ENCODE measurements at places on chromosomes 11 and 22. TPM values are rescaled to one million over a fixed set of nuclear protein-coding genes. Genes with fewer than 3 reads are reported as not detected.

Gene CRYBA4
- total RNA-seq: 0.38 TPM

Gene SLC15A3
- total RNA-seq: 0.96 TPM

DNA sequence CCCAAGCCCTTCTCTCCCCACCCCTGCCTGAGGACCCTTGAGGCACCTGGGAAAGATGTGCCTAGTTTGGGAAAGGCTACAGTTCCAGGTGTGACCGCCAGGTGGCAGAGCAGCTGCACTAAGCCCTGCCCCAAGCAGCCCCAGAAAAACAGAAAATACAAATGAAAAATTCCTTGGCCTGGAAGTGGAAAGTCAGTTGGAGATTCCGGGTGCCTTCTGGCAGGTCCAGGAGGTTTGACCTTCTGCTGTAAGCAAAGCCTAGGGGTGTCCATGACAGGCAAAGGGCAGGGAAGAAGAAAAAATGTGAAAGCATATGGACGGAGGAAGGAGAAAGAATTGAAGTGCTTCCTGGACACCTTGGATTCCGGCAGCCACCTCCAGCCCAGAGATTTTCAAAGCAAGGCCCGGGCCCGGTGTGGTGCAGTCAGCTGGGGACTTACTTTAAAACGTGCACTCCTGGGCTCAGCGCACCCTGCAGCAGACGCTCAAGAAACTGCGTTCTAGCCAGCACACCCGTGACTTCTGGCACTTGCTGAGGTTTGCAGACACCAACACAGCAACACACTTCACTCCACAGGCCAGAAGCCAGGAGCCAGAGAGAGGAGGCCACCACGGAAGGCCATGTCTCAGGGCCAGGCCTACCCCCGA lies 37.3 kb upstream of the SLC22A12 start:
- no peak overlapping the region for H3K27ac ChIP-seq
- H3K4me1 ChIP-seq: no peaks in the 10 kb centered on the region
- H3K36me3 ChIP-seq: no peaks in the 10 kb centered on the region

DNA sequence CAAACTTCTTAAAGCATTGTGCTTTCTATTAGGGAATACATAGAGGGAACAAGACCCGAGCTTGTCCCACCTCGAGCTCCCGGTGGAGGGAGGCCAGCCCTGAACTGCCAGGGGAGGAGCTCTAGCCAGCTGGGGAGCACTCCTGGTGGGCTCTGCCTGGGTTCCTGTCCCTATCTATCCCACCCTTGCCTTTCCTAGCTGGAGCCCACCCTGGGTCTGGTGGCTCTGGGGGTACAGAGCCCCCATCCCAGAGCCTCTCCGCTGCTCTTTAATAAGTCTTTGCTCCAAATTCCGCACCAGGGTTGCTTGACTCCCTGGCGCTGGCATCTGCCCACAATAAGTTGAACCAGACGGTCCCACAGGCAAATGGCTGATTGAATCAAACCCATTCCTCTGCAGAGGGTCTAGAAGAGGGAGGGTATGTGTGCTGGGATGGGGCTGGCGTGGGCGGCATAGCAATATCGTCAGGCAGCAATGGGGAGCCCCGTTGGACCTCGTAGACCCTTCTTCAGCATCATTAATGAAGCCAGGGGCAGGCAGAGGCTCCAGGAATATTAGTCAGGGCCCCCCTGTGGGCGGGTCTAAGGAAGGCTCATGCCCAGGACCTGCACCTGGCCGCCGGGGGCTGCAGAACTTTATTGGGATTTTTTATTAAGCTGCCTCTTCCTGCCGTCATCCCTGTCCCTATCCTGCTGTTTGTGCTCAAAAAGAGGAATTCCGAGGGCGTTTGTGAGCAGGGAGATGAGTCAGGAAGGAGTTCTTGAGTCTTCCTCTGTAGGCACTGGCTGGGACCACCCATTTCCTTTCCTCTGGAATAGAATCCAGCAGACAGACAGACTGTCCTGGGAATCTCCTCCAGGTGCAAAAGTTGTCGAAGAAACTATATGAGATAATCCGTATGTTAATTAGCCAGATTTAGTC lies 38.5 kb upstream of the RIC3 start:
- no peaks in the 10 kb centered on the region for H3K4me1 ChIP-seq
- H3K36me3 ChIP-seq: no peaks in the 10 kb centered on the region
- H3K27me3 ChIP-seq: peaks cover 29% of the 10 kb centered on the region
- DNase-seq: no peak

- H3K36me3 ChIP-seq: peaks cover 5% of the 10 kb centered on the region
- H3K27ac ChIP-seq: peak overlapping the region; percentile 25
- no peak overlapping the region for H3K4me3 ChIP-seq
- no peak for DNase-seq
- no peaks in the 10 kb centered on the region for H3K27me3 ChIP-seq
These were observed 6.1 kb downstream of the CD81 start for GRCh38 chr11:2382936-2383851.

Measured in activated CD8-positive, alpha-beta memory T cell treated with anti-CD3 and anti-CD28 coated beads, Interleukin-2, amount 10 ng/mL, durations not matched to agents 7 days and 5 days (primary cell).